ENCODE measurements at places on chromosomes 2 and 18. TPM values are rescaled to one million over a fixed set of nuclear protein-coding genes. Genes with fewer than 3 reads are reported as not detected.

DNA sequence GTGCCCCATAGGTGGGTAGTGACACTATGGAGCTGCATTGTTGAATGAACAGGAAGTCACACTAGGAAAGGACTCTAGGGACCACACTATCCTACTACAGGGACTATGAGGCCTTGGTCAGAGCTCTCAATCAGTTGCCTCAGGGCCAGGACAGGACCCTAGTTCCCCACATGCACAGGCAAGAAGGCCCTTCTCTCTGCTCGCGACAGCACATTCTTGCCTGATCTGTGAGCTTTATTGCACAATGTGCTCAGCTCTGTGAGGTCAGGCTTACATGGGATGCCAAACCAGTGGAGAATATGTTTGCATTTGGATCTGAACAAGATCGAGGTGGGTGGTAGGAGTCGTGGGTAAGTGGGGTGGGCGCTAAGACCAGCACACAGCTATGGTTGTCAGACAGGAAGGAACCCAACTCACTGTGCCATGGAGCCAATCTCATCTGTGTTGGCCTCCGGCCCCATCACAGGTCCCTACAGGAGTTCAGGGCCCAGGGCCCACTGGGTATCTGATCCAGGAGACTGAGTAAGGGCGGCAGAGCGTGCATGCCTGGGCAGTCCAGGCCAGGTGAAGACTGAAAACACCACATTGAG, 8.0 kb downstream of the PCARE start:
- peaks cover 29% of the 10 kb centered on the region for H3K4me1 ChIP-seq
- no peak overlapping the region for H3K4me3 ChIP-seq
- no peak overlapping the region for H3K27ac ChIP-seq
- no peaks in the 10 kb centered on the region for H3K27me3 ChIP-seq
- H3K36me3 ChIP-seq: no peaks in the 10 kb centered on the region

- H3K4me1 ChIP-seq: no peaks in the 10 kb centered on the region
- H3K27me3 ChIP-seq: no peaks in the 10 kb centered on the region
- H3K4me3 ChIP-seq: no peak overlapping the region
- H3K36me3 ChIP-seq: no peaks in the 10 kb centered on the region
- DNase-seq: no peak
- H3K27ac ChIP-seq: peak overlapping the region; percentile 37
Observed at GRCh38 chr2:77566131-77566530, 44.0 kb upstream of the LRRTM4 start.

DNA sequence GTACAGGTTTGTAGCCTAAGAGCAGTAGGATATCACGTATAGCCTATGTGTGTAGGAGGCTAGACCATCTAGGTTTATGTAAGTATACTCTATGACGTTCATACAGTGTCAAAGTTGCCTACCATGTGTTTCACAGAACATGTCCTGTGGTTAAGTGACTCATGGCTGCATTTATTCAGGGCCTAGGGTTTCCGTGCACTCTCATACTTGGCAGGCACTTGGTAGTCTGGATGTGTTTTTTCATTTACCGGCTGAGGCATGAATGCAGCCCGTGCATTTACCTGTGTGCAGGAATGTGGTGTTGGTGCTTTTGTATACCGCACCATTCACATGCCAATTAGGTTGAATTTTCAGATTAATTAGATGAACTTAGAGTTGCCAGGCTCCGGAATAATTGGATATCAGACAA, 43.4 kb downstream of the MYL12B start:
- H3K27me3 ChIP-seq: no peaks in the 10 kb centered on the region
- H3K27ac ChIP-seq: no peak overlapping the region
- no peak overlapping the region for H3K4me3 ChIP-seq
- no peaks in the 10 kb centered on the region for H3K4me1 ChIP-seq
- DNase-seq: no peak
- no peaks in the 10 kb centered on the region for H3K36me3 ChIP-seq

DNA sequence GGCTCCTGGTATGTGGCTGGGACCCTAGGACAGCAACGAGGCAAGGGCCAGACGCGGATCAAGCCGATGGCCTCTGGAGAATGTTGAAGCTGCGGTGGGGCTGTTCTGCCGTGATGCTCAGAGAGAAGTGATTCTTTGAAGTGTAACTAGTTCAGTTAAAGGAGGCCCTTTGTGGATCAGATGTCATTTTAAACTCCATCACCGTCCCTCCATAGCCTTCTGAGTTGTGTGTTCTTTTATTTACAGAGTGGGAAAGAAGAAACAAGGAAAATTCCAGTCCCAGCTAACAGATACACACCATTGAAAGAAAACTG, 403 bp downstream of the PNO1 start:
- no peaks in the 10 kb centered on the region for H3K27me3 ChIP-seq
- H3K4me3 ChIP-seq: peak overlapping the region; percentile 98
- no peak for DNase-seq
- peak overlapping the region; percentile 100 for H3K27ac ChIP-seq

Gene PTH2R
- 0.87 TPM for total RNA-seq

- no peak overlapping the region for H3K4me3 ChIP-seq
- H3K27ac ChIP-seq: no peak overlapping the region
- H3K27me3 ChIP-seq: no peaks in the 10 kb centered on the region
Observed at GRCh38 chr2:109170645-109171044, 41.6 kb downstream of the SH3RF3 start.

- peak; percentile 62 for DNase-seq
- H3K27ac ChIP-seq: no peak overlapping the region
- H3K36me3 ChIP-seq: peaks cover 4% of the 10 kb centered on the region
- peaks cover 7% of the 10 kb centered on the region for H3K27me3 ChIP-seq
Observed at GRCh38 chr2:11539317-11540147, 5.7 kb downstream of the GREB1 start.

Gene RNF152
- total RNA-seq: 23.6 TPM

DNA sequence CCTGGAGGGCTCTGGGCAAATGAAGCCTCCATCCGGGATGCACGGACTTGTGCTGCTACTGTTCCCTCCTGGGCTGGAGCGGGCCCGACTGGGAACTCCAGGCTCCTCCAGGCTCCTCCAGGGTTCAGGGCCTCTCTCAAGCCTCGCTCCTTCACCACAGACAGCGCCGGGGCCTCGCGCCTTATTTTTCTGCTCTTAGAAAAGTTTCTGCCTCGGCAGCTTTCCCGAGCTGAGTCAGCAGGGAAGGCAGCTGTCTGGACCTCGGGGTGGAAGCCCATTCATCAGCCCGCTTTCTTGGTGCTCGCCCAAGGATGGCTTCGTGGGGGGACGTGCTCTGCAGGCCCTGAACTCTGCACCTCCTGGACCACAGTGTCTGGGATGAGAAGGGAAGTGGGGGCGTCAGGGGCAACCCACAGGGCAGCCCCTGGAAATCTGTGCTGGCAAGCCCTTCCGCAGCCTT, 12.9 kb upstream of the TEX51 start:
- no peak overlapping the region for H3K27ac ChIP-seq
- DNase-seq: no peak
- H3K36me3 ChIP-seq: no peaks in the 10 kb centered on the region

Gene HOXD8
- 2.8 TPM for total RNA-seq

Gene CFC1
- 25.5 TPM for total RNA-seq

- H3K27me3 ChIP-seq: no peaks in the 10 kb centered on the region
- no peak overlapping the region for H3K4me3 ChIP-seq
- no peak for DNase-seq
- H3K36me3 ChIP-seq: peaks cover 22% of the 10 kb centered on the region
- no peaks in the 10 kb centered on the region for H3K4me1 ChIP-seq
Observed at GRCh38 chr2:203077451-203077850, 62.8 kb downstream of the NBEAL1 start.

- no peak overlapping the region for H3K4me3 ChIP-seq
- peaks cover 16% of the 10 kb centered on the region for H3K4me1 ChIP-seq
- no peaks in the 10 kb centered on the region for H3K27me3 ChIP-seq
Observed at GRCh38 chr2:8154936-8155335, 526.9 kb upstream of the ID2 start.

Gene SH3RF3
- total RNA-seq: 2.5 TPM

DNA sequence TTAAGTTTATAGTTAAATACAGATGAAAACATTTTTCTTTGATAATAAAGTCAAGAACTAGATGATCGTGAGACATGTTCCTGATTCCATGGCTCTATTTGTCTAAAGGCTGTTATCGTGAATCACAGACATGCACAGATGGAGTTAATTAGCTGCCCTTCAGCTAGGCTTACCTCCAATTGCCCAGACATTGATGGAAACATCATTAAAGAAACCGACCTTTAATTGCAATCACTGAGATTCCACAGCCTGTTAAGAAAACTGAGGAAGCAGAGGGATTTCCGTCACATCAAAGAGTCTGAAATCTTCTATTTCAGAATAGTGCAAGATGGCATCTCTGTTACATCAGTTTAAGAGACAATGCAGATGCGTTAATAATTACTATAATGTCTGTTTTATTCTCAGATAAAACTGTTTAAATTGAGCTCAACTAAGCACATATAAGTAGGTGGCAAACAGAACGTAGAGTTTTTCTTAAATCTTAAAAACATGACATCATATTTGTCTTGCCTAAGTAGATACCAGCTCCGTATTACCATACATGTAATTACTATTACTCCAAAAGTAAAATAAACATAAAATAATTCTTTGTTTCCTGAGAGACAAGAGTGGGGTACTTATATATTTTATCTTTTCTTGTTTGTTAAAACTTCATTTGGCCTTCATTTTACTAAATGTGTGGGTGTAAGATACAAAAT, 23.9 kb upstream of the CRACDL start:
- no peaks in the 10 kb centered on the region for H3K4me1 ChIP-seq
- DNase-seq: no peak
- H3K27ac ChIP-seq: no peak overlapping the region
- peaks cover 17% of the 10 kb centered on the region for H3K27me3 ChIP-seq

Gene CCL20
- 3.2 TPM for total RNA-seq

Gene CRYBA2
- total RNA-seq: 179 TPM

Gene SLC19A3
- 6.4 TPM for total RNA-seq

DNA sequence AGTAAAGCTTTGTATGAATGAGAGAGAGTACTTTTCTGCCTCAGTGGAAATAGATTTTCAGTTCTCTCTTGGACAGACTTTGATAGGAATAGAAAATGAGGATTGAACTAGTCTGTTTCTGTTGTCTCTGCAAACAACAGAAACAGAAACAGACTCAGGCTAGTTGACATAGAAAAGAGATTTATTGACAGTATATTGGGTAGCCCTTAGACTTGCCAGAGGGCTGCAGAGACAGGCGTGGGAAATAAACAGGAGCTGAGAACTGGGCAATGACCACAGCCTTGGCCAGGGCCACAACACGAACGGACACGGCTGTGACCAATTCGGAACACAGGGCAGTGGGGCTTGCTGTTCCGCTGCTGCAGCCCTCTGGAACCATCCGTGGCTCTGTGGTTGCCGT, 30.5 kb upstream of the YWHAQ start:
- H3K27me3 ChIP-seq: peaks cover 12% of the 10 kb centered on the region
- H3K36me3 ChIP-seq: no peaks in the 10 kb centered on the region
- no peak for DNase-seq
- no peak overlapping the region for H3K27ac ChIP-seq

DNA sequence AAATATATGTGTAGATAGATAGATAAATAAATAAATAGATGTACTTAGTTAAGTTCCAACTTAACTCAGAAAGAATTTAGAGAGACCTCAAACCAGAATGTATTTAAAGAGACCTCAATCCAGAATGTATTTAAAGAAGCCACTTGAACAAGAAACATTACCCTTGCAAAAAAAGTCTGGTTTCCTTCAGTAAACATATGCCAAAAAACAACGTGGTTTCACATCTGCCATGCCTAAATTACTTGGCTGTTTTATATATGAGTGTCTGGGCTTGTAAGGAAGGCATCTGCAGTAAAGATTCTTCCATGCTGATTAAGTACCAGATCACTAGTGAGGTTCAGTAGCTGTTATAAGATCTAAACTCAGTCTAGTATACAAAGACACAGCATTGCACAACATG, 29.1 kb upstream of the RPE start:
- no peaks in the 10 kb centered on the region for H3K27me3 ChIP-seq
- H3K4me1 ChIP-seq: no peaks in the 10 kb centered on the region
- no peak overlapping the region for H3K4me3 ChIP-seq
- H3K36me3 ChIP-seq: no peaks in the 10 kb centered on the region
- no peak for DNase-seq

DNA sequence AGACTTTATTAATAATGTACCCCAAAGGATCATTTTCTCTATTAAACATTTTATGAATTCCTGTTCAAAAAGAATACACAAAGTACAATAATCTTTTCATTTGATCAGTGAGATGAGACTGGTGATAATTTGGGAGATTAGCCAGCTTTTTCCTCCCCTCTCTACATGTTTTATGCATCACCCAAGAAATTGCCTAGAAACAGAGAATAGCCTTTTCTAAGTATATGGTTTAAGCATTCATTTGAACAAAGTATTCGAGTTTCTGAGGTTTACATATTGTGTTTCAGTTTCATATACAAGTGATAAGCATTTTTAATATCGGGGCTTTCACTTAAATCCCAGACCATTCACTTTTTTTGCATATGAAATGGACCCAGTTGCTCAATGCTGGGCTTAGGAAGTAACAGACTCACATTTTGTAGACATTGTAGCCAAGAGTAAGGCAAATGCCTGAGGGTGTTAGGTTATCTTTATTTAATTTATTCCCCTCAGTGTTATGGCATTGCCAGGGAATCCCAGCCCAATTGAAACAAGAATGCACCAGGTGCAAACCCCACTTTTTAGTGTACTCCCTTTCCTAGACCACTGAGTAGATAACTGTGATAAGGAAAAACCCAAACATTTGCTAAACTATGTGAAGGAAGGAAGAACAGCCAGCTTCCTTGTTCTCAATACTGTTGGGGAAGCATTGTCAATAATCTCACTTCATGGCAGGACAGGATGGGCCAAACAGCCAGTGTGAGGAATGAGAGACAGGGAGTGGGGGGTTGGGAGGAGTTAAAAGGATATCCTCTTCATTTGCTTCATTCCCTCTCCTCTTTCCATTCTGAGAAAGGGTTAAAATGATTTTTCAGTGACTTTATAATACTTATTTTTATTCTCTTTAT, 3.5 kb downstream of the CPO start:
- H3K4me1 ChIP-seq: no peaks in the 10 kb centered on the region
- H3K27ac ChIP-seq: no peak overlapping the region
- no peak for DNase-seq
- no peaks in the 10 kb centered on the region for H3K27me3 ChIP-seq
- H3K36me3 ChIP-seq: no peaks in the 10 kb centered on the region
- H3K4me3 ChIP-seq: no peak overlapping the region

- H3K27ac ChIP-seq: no peak overlapping the region
- H3K27me3 ChIP-seq: no peaks in the 10 kb centered on the region
- DNase-seq: no peak
- H3K36me3 ChIP-seq: peaks cover 41% of the 10 kb centered on the region
- peaks cover 6% of the 10 kb centered on the region for H3K4me1 ChIP-seq
Observed at GRCh38 chr2:238446371-238446770, 19.6 kb downstream of the ASB1 start.

GRCh38 chr2:231800493-231801091, 14.3 kb downstream of the COPS7B start:
- peaks cover 5% of the 10 kb centered on the region for H3K36me3 ChIP-seq
- peaks cover 1% of the 10 kb centered on the region for H3K4me1 ChIP-seq
- no peak overlapping the region for H3K27ac ChIP-seq
- H3K4me3 ChIP-seq: no peak overlapping the region

GRCh38 chr2:58645017-58645416, 403.9 kb upstream of the FANCL start:
- no peak for DNase-seq
- no peaks in the 10 kb centered on the region for H3K36me3 ChIP-seq
- no peak overlapping the region for H3K4me3 ChIP-seq
- H3K27me3 ChIP-seq: no peaks in the 10 kb centered on the region
- peaks cover 14% of the 10 kb centered on the region for H3K4me1 ChIP-seq
- no peak overlapping the region for H3K27ac ChIP-seq

Gene DYNC1I2
- total RNA-seq: 115 TPM

Gene TEKT4
- 0.34 TPM for total RNA-seq

- H3K36me3 ChIP-seq: no peaks in the 10 kb centered on the region
- H3K27me3 ChIP-seq: no peaks in the 10 kb centered on the region
- H3K27ac ChIP-seq: no peak overlapping the region
- no peak overlapping the region for H3K4me3 ChIP-seq
Observed at GRCh38 chr2:76009484-76009883, 298.8 kb upstream of the GCFC2 start.

Measured in type B pancreatic cell (in vitro differentiated cells).